ENCODE measurements at places on chromosomes 2 and 18.

DNA sequence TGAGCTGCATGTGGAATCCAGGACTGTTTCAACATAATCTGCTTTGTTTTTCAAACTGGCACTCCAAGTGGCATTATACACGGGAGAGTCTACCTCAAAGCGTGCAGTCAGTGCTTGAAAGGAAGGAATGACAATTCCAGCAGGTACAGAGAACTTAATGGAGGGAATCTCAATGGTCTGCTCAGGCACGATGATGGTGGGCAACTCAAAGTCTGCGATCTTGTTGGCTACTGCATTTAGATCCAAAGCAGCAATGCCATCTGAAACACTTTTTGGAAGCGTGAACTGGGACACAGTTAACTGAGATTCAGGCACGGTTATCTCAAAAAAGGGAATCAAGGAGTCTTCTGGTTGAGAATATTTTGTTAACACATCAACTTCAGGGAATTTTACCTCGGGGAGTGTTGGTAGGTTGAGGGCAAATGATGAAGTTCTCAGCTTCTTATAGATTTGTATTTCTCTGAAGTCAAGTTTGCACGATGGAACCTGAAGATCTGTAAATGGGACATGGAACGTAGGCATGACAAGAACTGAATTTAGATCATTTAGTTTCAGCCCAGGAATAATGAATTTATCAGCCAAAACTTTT lies 38.7 kb downstream of the APOB start:
- DNase-seq, result no peak

DNA sequence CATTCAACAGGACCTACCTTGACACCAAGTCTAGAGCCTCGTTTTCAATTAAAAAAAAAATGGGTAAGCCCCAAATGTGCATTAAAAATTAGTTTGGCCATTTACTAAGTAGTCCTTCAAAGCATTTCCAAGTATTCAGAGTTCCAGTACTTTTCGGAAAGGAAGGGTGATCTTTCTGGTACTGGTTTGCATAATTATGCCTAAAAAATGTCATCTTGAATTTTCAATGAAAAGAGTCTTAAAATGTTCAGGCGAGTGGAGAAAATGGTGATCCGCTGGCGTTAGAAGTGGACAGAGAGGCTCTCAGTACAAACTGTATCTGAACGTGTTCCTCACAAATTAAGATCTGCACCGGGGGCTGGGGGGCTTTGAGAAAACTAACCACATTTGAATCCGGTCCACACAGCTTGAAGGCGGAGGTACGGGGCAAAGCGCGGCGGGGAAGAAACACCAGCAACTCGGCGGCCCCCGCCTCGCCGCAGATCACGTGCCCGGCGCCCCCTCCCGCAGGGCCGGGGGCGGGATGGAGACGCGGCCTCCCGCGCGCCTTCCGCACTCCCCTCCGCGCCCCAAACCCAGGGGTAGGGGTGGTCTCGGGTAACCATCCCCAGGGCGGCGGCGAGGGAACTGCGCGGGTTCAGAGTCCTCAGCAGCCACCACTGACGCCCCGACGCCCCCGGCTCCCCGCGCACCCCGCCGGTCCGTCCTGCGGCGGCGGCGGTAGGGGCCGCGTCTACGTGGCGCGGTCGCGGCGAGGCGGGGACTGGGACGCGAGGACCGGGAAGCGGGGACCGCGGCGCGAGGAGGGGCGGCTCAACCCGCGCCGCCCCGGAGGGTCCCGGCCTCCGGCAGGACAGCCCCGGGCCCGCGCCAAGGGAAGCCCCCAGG lies 564 bp downstream of the LPIN2 start:
- DNase-seq, result no peak

- DNase-seq, result no peak
Measured at GRCh38 chr2:182852801-182853200, 13.6 kb downstream of the FRZB start.

- DNase-seq, result no peak
Measured at GRCh38 chr2:53740170-53740569, 27.4 kb upstream of the CHAC2 start.

DNA sequence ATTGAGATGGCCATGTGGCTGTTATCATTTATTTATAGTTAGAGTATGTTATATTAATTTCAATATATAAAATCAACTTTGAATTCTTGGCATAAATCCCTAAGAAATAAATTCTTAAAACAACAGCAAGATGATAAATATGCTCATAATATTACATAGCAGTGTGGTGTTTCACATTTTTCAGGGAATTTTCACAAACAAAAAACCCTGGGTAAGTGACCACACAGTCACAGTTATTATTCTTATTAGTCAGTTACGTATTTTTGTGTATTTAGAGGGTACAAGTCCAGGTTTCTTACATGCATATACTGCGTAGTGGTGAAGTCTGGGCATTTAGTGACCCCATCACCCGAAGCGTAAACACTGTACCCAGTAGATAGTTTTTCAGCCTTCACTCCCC lies 289.5 kb upstream of the REV1 start:
- DNase-seq, result no peak

DNA sequence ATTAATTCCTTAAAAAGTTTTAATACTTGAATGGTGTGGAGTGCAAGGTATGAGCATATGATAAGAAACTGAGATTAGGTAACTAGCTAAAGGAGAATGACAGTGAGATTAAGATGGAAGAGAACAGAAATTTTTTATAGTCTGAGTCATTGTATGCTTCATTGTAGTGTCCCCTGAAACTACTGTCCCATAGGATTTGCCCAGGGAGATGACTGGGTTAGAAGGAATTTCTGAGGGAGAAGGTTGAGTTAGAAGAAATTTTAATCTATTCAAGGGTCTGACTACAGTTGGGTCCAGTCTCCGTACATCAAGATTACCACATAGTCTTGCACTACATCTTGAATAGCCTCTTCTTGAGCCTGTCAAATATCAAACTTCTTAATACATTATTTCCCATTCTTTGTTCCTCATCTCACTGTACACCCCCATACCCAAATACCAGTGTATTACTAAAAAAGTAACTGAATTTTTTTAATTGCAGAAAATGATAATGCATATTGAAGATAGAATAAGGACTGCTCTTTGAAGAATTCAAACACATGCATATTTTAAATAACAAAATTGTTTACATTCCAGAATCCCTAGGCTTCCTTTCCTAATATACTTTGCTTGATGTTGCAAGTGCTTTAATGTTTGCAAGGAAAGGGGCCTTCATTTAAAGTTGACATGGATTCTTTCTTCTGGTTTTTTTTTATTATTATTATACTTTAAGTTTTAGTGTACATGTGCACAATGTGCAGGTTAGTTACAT lies 314.3 kb upstream of the COL3A1 start:
- DNase-seq, result no peak

DNA sequence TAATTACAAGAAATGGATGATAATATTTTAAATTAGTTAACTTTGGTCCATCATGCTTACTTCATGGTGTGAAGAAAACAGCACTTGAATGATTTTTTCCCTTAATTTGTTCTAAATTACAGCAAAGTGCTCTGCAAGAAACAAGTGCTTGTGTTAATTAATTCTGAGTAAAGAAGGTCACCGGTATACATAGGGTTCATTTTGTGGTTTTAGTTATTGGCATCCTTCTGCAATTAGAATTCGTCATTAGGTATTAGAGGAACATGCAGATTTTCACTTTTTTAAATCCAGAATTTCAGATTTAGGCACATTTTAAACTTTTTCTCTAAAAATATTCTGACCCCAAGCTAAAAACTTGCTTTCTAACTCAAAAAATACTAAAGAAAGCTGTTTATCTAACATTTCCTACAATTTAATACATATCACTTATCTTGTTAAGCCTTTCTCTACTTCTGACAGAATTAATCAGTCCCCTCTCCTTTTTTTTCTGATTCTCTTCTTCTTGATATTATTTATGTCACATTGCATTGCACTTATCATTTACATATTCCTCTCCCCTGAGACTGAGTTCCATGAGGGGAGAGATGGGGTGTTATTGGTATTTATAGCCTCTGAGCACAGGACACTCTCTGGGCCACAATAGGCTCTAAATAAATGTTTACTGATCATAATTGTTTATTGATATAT lies 129.2 kb downstream of the PLA2R1 start:
- DNase-seq, result no peak

DNA sequence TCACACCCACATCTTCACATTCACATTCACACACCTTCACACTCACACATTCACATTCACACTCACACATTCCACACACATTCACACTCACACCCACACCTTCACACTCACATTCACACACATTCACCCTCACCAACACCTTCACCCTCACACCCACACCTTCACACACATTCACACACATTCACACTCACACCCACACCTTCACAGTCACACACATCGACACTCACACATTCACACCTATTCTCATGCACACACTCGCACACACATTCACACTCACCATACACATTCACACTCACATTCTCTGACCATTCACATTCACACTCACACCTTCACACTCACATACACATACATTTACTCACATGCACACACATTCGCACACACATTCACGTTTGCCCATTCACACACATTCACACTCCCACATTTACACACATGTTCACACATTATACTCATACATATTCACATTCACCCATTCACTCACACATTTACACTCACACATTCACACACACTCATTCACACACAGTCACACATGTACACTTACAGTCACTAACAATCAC lies 62.7 kb downstream of the BIN1 start:
- DNase-seq, result no peak

GRCh38 chr2:66960161-66960560 lies 437.0 kb upstream of the ETAA1 start:
- no peak for DNase-seq

DNA sequence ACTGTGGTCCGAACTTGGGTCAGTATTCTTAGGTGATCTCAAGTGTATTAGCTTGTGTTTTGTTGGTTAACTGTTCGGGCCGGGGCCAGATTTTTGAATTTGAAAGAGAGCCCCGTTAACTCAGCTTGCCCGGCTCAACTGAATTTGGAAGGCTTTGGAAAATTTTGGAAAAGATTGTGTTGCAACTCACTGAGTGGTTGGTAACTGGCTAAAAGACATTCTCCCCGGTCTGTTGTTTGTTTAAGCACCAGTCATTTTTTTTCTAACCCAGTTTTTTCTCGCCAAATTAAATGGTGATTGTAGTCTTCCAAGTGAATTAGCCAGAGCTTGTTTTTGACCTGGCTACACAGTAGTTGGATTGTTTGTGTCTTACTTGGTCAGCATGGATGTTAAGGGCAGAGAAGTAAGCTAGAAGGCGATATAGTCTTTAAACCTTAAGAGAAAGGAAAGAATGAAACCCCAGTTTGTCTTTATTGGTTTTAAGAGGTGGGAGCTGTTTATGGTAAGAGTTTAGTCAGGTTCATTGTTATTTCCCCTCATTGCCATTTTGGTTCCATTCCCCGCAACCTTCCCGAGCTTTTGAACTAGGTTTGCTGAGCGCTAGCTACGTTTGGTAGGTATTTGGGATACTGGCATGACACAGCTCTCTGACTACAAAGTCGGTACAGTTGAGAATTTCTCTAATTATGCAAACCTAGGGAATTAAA lies 2.4 kb downstream of the MAP4K4 start:
- no peak for DNase-seq

DNA sequence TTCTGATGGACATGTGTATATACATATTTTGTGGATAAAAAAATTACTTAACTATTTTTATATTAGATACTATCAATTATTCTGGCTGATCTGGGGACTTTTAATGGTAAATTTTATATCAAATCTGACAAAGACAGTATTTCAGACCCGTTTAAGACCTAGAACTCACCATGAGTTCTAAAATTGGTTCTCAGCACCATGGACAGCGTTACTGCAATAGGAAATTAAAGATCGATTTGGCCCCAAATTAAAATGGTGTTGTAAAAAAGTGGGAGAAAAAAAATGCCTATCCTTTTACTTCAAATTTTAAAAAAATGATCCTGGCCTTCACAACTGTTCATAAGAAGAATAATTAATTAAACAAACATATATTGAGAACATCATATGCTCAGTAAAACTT lies 919 bp upstream of the SCN2A start:
- no peak for DNase-seq

- no peak for DNase-seq
Measured at GRCh38 chr2:66508484-66509071, 73.7 kb downstream of the MEIS1 start.

DNA sequence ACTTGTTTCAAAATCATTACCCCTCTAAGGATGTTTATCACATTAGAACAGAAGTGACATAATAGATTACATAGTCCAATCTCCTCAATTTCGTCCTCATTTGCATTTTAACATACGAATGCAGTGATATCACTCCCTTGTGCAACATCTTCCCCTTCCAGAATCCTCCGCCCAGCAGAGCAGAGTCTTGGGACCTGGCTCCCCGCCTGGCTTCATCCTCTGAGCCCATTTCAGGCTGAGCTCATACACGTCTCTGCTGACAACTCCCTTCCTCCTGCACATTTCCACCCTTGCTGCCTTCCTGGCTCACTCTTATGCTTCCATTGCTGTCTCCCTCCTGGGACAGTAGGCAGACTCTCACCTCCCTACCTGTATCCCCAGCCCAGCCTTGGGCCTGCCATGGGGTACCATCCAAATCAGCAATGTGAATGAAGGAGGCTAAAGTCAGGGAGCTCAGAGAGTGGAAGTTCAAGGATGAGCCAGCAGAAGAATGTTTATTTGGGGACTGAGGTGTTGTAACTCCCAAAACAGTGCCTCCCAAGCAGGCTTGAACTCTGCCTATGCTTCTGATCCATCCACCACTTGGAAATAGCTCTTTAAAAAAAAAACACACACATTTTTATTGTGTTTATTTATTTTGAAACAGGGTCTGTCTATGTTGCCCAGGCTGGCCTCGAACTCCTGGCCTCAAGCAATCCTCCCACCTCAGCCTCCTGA lies 165.2 kb downstream of the TMEM200C start:
- no peak for DNase-seq

DNA sequence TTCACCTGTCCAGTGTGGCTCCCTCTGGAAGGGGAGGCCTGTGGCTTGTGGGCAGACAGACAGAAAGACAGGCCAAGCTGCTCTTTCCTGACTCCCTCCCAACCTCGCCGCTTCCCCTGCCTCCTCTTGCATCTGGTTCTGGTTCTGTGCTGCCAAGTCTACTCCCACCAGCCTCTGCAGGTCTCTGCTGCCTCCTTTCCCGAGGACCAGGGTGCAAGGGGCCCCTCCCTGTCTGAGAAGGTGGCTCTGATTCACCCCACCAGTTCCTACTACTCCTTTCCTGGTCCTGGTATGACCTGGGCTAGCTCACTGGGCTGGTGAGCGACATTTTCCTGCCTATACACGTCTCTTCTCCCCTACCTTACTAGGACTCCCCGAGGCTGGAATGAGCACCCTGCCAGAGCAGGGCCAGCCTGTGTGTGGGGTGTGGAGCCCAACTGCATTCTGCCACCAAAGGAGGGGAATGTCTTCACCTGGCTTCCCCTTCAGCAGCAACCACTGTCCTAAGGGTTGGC lies 238.5 kb downstream of the CELF4 start:
- no peak for DNase-seq

DNA sequence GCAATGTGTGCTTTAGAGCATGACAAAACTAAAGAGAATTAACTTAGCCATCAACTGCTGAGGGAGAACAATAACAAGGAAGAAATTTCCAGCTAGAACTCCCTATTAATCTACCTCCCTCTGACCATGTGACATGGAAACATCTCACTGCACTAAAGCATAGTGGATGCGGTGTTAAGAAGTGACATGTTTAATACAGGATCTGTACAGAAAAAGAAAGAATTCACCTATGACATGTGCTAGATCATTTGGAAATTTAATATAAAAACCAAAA lies 202.3 kb upstream of the KLHL14 start:
- DNase-seq, result no peak
